ENCODE measurements at places on chromosomes 3 and 15. TPM values are rescaled to one million over a fixed set of nuclear protein-coding genes. Genes with fewer than 3 reads are reported as not detected.

Gene MAP6D1
- 1.1 TPM for total RNA-seq

Gene GHSR
- not detected for total RNA-seq

Gene SPTBN5
- total RNA-seq: 7.1 TPM

Gene FETUB
- total RNA-seq: not detected

Gene SERINC4
- total RNA-seq: 0.23 TPM

Gene CTXN2
- total RNA-seq: 0.06 TPM

Gene HYAL3
- 7.8 TPM for total RNA-seq

Gene IL17RD
- 11.7 TPM for total RNA-seq

Gene SLC9A9
- total RNA-seq: 12.2 TPM

Gene NR2E3
- total RNA-seq: 3.0 TPM

Gene ST3GAL6
- total RNA-seq: 5.9 TPM

Gene PPP2R3A
- total RNA-seq: 16.9 TPM

Gene RETNLB
- total RNA-seq: not detected

Gene SLCO2A1
- 48.1 TPM for total RNA-seq

Gene NANOGP8
- 0.46 TPM for total RNA-seq

Gene P2RY1
- 9.1 TPM for total RNA-seq

Gene TAGLN3
- total RNA-seq: not detected

Gene TGM4
- not detected for total RNA-seq

Gene KIF15
- 1.7 TPM for total RNA-seq

Gene SOX14
- not detected for total RNA-seq

Gene SNX1
- total RNA-seq: 123 TPM

Gene PRR23B
- total RNA-seq: not detected

Gene OR5H15
- not detected for total RNA-seq

Gene VWA5B2
- total RNA-seq: not detected

Gene LMAN1L
- total RNA-seq: not detected

Gene CX3CR1
- 22.6 TPM for total RNA-seq

Gene PTX3
- total RNA-seq: 1.4 TPM

Gene CSPG4
- 20.5 TPM for total RNA-seq

Gene CAV3
- not detected for total RNA-seq

Gene CD96
- total RNA-seq: 7.5 TPM

Gene ZBTB11
- 15.5 TPM for total RNA-seq

Gene STAG1
- total RNA-seq: 26.0 TPM

Gene GRAMD1C
- total RNA-seq: 8.2 TPM

All from mucosa of gallbladder (tissue), 1 donor.